ENCODE measurements at places on chromosomes 13 and 19. TPM values are rescaled to one million over a fixed set of nuclear protein-coding genes. Genes with fewer than 3 reads are reported as not detected.
A peak's percentile ranks its signal among the peaks of the same experiment; 100 is the strongest.

RNF113B gene
- total RNA-seq: not detected

PGLYRP1 gene
- total RNA-seq: not detected

ERICH6B gene
- total RNA-seq: not detected

TEKTIP1 gene
- total RNA-seq: not detected

PRSS57 gene
- total RNA-seq: not detected

VSTM2B gene
- not detected for total RNA-seq

ZNF582 gene
- total RNA-seq: 4.4 TPM

NPAS1 gene
- total RNA-seq: not detected

DNA sequence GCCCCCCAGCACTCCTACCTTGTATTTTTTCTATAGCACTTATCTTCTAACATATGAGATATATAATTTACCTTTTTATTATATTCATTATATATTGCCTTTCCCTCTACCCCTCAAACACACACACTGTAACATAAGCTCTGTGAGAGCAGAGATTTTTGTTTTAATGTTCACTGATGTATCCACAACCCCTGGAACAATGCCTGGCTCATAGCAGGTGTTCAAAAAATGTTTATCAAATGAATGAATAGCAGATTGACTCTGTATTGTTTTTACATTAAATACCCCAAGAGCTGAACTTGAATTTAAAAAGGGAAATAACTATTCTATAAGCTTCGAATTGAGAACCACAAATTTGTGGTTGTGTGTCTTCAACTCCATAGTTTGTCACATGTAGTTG, 11.0 kb downstream of the POLR1D start:
- H3K4me1 ChIP-seq: peaks cover 23% of the 10 kb centered on the region
- no peaks in the 10 kb centered on the region for H3K36me3 ChIP-seq
- H3K4me3 ChIP-seq: no peak overlapping the region
- no peak for DNase-seq
- H3K27ac ChIP-seq: no peak overlapping the region

GRCh38 chr13:35769812-35770211, 293.3 kb upstream of the MAB21L1 start:
- H3K4me3 ChIP-seq: no peak overlapping the region
- H3K27ac ChIP-seq: no peak overlapping the region
- H3K36me3 ChIP-seq: no peaks in the 10 kb centered on the region
- no peaks in the 10 kb centered on the region for H3K27me3 ChIP-seq
- DNase-seq: no peak

DNA sequence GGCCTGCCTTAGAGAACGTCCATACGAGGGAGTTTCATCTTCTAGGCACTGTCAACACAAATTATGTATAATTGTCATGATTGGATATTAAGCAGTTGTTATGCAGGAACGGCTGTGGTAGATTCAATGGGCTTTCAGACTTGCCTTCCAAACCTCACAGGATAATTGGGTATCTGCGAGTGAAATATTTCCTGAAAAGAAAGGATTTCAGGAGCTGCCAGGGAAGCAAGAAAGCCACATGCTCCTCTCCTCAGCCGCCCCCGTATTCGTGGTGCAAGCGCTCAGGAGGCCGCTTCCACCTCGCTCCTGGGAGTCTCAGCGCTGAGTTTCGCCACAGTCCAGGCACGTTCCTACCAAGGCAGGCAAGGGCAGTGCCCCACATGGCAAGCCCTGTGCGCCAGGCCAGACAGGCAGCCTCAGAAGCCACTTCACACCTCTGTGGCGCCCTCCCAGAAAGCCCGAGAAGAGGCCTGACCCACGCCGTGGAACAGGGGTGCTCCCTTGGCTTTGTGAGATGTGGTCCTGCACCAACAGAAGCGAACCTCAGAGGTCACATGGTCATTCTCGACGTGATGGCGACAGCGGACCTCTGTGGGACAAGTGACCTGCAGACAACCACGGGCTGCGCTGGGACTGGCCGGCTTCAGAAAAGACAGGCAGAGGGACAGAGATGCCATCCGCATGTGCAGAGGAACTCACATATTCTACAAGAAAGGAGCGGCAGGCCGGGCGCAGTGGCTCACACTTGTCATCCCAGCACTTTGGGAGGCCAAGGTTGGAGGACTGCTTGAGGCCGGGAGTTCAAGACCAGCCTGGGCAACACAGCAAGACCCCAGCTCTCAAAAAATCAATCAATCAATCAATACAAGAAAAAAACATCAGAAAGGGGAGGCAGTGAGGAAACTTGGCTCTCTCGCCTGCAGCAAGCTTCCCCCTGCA, 41.4 kb downstream of the CEBPG start:
- peaks cover 10% of the 10 kb centered on the region for H3K36me3 ChIP-seq
- H3K4me1 ChIP-seq: peaks cover 5% of the 10 kb centered on the region
- no peak overlapping the region for H3K27ac ChIP-seq

DNA sequence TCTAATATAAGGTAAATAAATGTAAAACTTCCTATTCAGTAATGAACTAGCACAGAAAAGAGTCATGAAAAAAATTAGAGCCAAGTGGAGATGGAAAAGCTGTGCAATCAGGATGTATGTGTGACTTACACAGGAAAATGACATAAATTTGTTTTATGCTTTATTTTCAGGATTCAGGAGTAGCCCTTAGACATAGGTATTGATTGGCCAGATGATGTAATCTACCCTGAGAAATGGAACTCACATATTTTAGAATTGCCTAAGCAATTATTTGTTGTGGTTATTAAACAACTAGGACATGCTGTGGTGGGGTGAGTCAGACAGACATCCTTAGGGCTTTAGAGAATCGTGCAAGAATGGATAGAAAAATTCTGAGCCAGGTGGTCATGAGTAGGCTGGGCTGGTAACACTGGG, 110.6 kb downstream of the PCDH9 start:
- no peak overlapping the region for H3K27ac ChIP-seq
- DNase-seq: no peak
- H3K4me3 ChIP-seq: no peak overlapping the region
- H3K36me3 ChIP-seq: no peaks in the 10 kb centered on the region
- no peaks in the 10 kb centered on the region for H3K4me1 ChIP-seq

DNA sequence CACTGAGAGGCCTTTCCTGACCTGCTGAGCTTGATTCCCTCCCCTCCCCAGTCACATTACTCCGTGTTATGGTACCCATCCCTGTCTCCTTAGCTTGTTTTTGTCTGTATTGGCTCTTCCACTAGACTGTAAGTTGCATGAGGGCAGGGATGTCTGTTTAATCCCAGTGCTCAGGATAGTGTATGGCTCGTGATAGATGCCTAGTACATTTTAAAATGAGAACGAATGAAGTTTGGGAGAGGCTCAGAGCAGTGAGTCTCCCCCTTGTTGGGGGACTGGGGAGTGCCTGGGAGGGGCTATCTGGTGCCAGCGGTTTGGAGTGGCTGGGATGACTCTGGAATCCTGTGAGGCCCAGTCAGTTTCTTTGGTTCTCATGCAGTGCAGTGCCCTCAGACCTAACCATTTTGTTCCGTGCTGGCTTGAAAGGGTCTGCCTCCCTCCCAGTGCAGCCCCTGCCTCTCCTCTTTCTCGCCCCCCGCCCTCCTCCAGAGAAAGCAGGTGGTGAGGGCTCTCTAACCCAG, 35.5 kb downstream of the ACTN4 start:
- H3K4me3 ChIP-seq: no peak overlapping the region
- H3K27me3 ChIP-seq: no peaks in the 10 kb centered on the region
- H3K4me1 ChIP-seq: peaks cover 100% of the 10 kb centered on the region
- peak overlapping the region; percentile 91 for H3K27ac ChIP-seq
- no peaks in the 10 kb centered on the region for H3K36me3 ChIP-seq

DNA sequence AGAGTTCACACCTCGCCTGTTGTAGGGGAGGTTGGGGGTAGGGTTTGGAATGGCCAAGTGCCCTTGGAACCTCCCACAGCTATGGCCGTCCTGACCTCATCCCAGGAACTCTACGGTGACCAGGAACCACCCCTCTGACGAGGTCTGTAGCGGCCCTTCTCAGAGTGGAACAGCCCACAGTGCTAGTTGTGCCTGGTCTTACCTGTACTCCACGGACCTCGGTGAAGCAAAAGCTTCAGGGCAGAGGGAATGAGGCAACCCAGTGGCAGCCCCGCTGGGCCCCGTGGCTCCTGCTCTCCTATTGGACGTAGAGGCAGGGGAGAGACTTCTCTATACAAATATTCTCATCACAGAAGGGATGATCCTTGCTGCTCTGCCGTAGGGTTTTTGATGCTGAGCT, 7.1 kb downstream of the TSSK6 start:
- H3K36me3 ChIP-seq: peaks cover 46% of the 10 kb centered on the region
- no peak for DNase-seq
- H3K4me3 ChIP-seq: no peak overlapping the region
- no peaks in the 10 kb centered on the region for H3K4me1 ChIP-seq

DNA sequence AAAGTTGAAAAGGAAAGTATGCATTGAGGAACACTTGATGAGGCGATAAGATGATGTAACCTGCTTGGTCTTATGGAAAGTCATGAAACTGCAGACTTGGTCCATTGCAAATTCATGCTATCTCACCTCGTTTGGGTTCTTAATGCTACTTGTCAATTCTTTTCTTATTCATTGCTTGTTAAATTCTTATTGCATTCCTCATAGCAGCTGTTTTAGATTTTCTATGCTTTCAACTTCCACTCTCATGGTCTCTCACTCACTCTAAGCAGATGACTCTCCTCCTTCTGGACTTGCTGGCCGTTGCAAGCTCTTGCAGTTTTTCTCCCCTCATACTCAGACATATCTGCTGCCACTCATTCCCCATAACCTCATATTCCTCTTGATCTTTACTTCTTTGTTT, 67.8 kb upstream of the CSNK1A1L start:
- H3K27me3 ChIP-seq: no peaks in the 10 kb centered on the region
- no peak for DNase-seq
- no peak overlapping the region for H3K4me3 ChIP-seq
- peaks cover 7% of the 10 kb centered on the region for H3K4me1 ChIP-seq

DNA sequence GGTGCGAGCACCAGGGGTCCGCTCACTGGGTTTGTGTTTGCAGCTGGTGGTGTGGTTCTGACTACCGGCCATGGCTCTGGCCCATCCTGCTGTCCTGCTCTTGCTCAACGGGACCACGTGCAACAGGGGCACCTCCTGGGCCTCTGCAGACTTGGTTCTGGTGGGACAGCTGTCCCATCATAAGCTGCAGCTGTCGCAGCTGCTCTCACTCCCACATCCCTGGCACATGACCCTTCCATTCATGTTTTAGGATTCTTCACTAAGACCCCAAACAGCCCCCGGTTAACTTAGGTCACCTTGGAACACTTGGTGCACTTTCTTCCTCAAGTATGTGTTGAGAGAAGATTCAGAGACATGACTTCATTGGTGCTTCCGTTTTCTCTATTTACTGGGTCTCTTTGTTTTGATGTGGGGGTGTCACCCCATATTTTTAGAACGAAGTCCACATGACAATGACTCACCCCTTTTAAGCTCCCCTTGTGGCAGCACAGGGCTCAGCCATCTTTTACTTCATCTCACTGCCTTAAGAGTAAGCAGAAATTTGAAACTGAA, 68.4 kb upstream of the ARHGEF7 start:
- H3K36me3 ChIP-seq: no peaks in the 10 kb centered on the region
- no peak overlapping the region for H3K4me3 ChIP-seq
- no peak for DNase-seq
- H3K4me1 ChIP-seq: peaks cover 17% of the 10 kb centered on the region

DNA sequence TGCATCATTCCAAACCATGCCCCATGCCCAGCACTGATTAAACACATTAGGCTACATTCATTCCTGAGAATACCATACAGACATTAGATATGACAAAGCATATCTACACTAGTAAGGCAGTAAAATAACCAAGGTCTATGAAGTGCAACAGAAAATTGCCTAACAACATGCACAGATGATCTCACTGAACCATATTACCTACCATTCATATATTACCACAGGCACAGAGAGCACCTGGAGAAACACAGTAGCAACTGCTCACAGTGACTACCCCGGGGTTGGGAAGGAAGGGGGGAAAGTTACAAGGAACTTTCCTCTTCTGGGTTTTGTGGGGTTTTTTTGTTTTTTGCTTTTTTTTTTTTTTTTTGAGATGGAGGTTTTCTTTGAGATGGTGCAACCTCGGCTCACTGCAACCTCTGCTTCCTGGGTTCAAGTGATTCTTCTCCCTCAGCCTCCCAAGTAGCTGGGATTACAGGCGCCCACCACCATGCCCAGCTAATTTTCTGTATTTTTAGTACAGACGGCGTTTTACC, 669.6 kb downstream of the UQCRFS1 start:
- H3K27me3 ChIP-seq: no peaks in the 10 kb centered on the region
- H3K4me1 ChIP-seq: no peaks in the 10 kb centered on the region
- H3K4me3 ChIP-seq: no peak overlapping the region
- H3K36me3 ChIP-seq: no peaks in the 10 kb centered on the region
- DNase-seq: no peak

GRCh38 chr13:33258808-33259193, 26.8 kb downstream of the STARD13 start:
- H3K27me3 ChIP-seq: no peaks in the 10 kb centered on the region
- no peak overlapping the region for H3K4me3 ChIP-seq
- peak overlapping the region; percentile 88 for H3K27ac ChIP-seq
- H3K36me3 ChIP-seq: no peaks in the 10 kb centered on the region

DNA sequence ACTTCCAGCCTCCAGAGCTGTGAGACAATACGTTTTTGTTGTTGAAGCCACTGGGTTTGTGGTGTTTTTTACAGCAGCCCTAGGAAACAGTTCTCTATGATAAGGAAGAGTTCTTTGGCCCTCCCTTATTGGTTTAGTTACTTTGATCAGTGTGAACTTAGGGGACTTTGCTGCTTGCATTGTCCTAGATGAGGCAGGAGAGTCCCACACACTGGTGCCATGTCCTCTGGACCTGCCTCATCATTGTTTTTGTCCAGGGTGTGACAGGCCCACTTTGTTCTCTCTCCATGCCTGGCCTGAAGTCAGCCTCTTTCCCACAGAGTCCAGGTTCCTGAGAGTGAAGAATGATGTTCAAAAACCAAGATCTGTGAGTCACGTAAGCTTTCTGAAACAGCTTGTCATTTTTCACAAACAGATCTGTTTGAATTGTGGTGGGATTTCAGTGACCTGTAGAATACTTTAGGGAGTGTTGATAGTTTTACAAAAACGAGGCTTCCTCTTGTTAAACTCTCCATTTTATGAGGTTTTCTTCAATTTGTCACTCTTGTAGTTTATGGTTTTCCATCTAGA, 63.8 kb downstream of the ING1 start:
- no peaks in the 10 kb centered on the region for H3K36me3 ChIP-seq
- H3K27ac ChIP-seq: no peak overlapping the region
- no peak for DNase-seq
- no peak overlapping the region for H3K4me3 ChIP-seq
- H3K27me3 ChIP-seq: peaks cover 4% of the 10 kb centered on the region

DNA sequence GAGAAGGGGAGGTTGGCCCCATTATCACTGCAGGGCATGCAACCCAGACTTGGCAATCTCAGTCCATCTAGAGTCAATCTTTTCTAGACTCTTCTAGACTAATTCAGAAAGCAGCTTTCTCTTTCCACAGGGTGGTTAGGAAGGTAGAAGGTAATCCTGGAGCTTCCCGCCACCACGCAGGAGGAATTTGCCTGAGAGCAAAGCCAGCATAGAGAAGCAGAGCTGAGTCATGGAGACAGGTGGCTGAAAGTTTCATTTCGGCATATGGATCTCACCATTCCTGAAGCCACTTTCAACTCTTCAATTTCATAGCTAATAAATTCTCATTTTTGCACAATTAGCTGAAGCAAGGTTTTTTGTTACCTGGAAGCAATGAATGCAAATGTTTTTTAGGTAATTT, 29.0 kb upstream of the FFAR2 start:
- H3K27ac ChIP-seq: no peak overlapping the region
- H3K4me3 ChIP-seq: no peak overlapping the region
- no peak for DNase-seq
- H3K4me1 ChIP-seq: peaks cover 5% of the 10 kb centered on the region
- peaks cover 34% of the 10 kb centered on the region for H3K27me3 ChIP-seq

Data from left ventricle myocardium inferior (tissue), 1 donor.